ENCODE measurements at places on chromosomes 5 and 9. TPM values are rescaled to one million over a fixed set of nuclear protein-coding genes. Genes with fewer than 3 reads are reported as not detected.

GRCh38 chr9:125558453-125559092 is 148.4 kb downstream of the MAPKAP1 start:
- H3K4me1 ChIP-seq, result no peaks in the 10 kb centered on the region
- H3K36me3 ChIP-seq, result no peaks in the 10 kb centered on the region

DNA sequence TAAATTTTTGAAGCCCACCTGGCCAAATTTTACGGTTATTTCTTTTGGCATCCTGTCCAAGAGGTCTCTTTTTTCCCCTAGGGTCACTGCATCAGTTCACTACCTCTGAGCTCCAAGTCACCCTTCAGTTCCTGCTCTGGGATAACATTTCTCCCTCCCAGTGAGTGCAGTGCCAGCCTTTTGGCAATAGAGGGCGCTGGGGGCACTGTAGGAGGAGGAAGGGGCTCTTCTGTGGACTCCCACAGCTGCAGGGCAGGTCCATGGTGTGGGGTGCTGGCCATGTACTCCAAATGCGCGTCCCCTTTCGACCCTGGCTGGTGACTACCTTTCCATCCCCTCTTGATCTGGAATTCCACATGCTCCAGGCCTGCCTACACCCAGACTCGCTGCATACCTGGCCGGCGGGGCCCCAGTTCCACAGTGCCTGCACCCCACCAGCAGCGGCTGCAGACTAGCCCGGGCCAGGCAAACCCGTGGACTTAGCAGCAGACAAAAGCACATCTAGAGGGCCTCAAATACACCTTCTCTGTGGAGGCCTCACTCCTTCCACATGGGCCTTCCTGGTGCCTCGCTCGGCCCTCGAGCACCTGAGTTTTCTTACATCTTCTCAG is 20.3 kb upstream of the NINJ1 start:
- H3K27ac ChIP-seq, result no peak overlapping the region
- no peaks in the 10 kb centered on the region for H3K27me3 ChIP-seq
- H3K4me1 ChIP-seq, result no peaks in the 10 kb centered on the region
- no peak overlapping the region for H3K4me3 ChIP-seq

LECT2 gene
- total RNA-seq, result not detected

GRCh38 chr9:79588488-79589223 is 16.9 kb downstream of the TLE4 start:
- no peaks in the 10 kb centered on the region for H3K36me3 ChIP-seq
- no peak overlapping the region for H3K4me3 ChIP-seq
- peaks cover 21% of the 10 kb centered on the region for H3K4me1 ChIP-seq
- H3K27me3 ChIP-seq, result no peaks in the 10 kb centered on the region

CARD9 gene
- total RNA-seq, result 0.48 TPM

DNA sequence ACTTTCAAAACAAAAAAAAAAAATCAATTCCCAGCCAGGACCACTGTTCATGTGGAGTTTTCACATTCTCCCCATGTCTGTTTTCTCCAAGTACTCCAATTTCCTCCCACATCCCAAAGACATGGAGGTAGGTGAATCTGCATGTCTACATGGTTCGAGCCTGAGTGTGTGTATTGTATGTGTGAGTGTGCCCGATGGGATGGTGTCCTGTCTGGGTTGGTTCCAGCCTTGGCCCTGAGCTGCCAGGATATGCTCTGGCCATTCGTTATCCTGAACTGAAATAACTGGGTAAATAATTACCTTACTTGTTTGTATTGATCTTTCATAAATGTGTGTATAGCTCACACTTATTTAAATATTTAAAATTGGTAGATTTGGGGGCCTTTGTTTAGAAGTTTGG is 452.3 kb upstream of the RORB start:
- no peak overlapping the region for H3K4me3 ChIP-seq
- no peaks in the 10 kb centered on the region for H3K4me1 ChIP-seq
- no peaks in the 10 kb centered on the region for H3K27me3 ChIP-seq

EGFLAM gene
- total RNA-seq, result 6.1 TPM

IFNA21 gene
- not detected for total RNA-seq

DNA sequence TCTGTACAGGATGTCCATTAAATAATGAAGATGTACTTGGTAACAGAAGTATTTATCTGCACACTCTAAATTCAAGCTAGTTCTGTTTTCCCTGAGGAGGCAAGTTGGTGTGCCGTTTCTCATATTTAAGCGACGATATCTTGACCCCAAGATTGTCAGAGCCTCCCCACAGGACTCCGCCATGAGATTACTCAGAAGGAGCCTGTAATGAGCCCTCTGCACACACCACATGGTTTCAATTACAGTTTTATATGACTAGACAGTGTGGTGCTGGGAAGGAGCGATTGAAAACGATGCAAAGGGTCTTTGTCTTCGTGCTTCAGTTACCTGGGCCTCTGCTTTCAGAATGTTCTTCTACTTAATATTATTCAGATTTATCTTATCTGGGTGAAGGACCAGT is 840.4 kb upstream of the WWC1 start:
- no peaks in the 10 kb centered on the region for H3K4me1 ChIP-seq
- no peak overlapping the region for H3K4me3 ChIP-seq
- DNase-seq, result no peak
- no peaks in the 10 kb centered on the region for H3K36me3 ChIP-seq
- no peaks in the 10 kb centered on the region for H3K27me3 ChIP-seq

ADAMTS16 gene
- 8.0 TPM for total RNA-seq

DNA sequence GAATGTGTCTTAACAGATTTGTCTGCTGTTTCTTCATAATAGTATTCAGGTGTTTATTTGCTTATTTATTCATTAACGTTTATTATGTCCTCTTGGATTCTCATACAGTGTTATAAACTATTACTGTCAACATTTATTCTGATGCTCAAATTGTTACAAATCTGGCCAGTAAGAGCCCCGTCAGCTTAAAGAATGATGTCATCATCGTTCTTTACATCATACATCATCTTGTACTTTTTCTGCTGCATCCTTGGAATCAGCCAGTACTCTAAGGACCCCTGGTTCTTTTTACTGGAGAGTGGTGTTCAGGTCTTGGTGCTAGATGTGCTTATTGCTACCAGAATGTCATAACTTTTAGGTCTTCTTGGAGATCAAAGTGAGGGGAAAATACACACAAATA is 86.6 kb downstream of the SH3GL2 start:
- no peaks in the 10 kb centered on the region for H3K27me3 ChIP-seq
- no peak overlapping the region for H3K4me3 ChIP-seq
- H3K4me1 ChIP-seq, result no peaks in the 10 kb centered on the region
- no peak overlapping the region for H3K27ac ChIP-seq
- H3K36me3 ChIP-seq, result no peaks in the 10 kb centered on the region
- DNase-seq, result no peak

IQGAP2 gene
- total RNA-seq, result 16.3 TPM

PCDHB6 gene
- 0.34 TPM for total RNA-seq

BARX1 gene
- not detected for total RNA-seq

DNA sequence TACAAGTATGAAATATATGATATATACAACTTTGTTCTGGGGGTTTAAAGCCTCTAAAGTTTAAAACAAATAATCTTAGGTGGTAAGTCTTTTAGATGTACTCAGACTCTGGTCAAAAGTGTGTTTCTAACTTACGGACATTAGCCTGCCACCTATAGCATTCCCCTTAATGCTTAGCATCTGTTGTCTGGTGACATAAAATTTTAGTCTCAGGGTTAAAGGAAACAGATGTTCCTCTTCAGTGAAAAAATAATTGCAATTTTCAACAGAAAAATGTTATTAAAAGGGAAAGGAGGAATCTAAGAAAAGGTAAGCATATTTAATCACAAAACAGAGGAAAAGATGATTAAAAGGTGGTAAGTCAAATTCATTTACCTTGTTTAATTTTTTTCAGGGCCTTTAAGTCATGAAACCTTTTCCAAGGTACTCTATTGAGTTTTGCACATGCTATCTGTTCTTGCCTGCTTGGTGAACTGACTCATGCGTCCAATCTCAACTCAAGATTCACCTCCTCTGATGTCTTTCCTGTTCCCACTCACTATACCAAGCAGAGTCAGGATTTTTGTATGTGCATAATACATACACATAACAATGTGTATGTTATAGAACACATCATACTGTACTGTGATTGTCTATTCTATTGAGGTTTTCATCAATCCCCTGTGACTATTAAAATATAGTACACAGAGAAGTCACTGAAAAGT is 7.9 kb downstream of the TMEM167A start:
- H3K4me1 ChIP-seq, result no peaks in the 10 kb centered on the region
- H3K27ac ChIP-seq, result no peak overlapping the region
- H3K4me3 ChIP-seq, result no peak overlapping the region
- no peak for DNase-seq

- no peaks in the 10 kb centered on the region for H3K36me3 ChIP-seq
- H3K4me1 ChIP-seq, result peaks cover 27% of the 10 kb centered on the region
- DNase-seq, result peak; percentile 82
- H3K4me3 ChIP-seq, result peak overlapping the region; percentile 26
These were observed 68.1 kb upstream of the GGTA1 start for GRCh38 chr9:121567500-121568342.

DNA sequence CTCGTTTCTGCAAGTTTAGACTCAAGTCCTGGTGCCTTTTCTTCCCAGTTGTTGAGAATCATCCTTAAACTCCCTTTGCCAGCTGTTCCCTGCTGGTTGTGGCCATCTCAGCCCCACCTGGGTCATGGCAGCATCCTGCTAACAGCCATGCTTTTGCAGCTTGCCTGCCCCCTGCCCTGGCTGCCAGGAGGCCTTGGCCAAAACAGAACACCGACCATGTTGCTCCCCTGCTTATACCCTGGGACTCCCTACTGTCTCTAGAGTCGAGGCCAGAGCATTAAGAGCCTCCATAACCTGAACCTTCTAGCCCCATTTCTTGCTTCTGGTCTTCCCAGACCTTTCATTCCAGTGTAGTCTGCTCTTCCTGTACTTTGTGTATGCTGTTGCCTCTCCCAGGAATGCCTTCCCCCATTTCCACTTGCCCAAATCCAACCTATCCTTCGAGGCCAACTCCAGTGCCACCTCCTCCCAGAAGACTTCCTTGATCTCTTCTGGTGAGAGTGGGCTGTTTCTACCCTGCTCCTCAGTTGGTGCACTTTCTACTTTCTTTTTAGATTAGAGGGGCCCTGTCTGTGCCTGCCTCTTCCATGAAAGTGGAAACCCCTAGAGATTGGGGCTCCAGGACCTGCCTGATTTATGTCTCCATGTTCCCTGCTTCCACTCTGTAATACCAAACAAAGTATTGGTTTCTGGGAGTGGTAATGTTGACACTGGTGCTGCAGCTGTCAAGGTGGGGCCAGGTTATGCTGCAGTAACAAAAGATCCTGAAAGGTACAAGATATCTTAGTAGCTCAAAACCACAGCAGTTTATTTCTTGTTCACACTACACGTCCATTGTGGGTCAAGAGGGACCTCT is 88.2 kb downstream of the AMBP start:
- no peak overlapping the region for H3K4me3 ChIP-seq
- H3K27me3 ChIP-seq, result no peaks in the 10 kb centered on the region
- no peak for DNase-seq

DNA sequence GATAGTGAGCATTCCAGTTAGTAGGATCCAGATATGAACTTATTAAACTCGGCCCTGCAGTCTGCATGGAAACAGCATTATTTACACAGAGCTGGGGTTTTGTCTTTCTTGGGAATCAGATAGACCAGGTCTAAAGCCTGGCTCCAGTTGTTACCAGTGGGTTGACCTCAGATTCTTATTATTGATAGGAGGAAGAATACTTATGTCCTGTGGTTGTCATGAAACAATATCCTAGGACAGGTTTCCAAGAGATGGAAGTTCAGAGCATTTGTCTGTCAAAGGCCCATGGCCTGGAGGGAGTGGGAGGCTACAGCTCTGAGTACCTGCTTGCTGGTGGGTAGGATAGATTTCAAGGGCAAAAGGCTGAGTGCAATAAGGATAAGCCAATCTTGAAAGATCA is 129.2 kb downstream of the BOD1 start:
- H3K27ac ChIP-seq, result no peak overlapping the region
- H3K36me3 ChIP-seq, result no peaks in the 10 kb centered on the region
- no peak overlapping the region for H3K4me3 ChIP-seq
- H3K4me1 ChIP-seq, result no peaks in the 10 kb centered on the region
- no peaks in the 10 kb centered on the region for H3K27me3 ChIP-seq
- no peak for DNase-seq

TRAF1 gene
- 4.7 TPM for total RNA-seq

- no peak overlapping the region for H3K27ac ChIP-seq
- no peaks in the 10 kb centered on the region for H3K27me3 ChIP-seq
- no peak for DNase-seq
- no peak overlapping the region for H3K4me3 ChIP-seq
- H3K36me3 ChIP-seq, result no peaks in the 10 kb centered on the region
These were observed 1046.7 kb downstream of the CDH9 start for GRCh38 chr5:25991639-25992038.

DNA sequence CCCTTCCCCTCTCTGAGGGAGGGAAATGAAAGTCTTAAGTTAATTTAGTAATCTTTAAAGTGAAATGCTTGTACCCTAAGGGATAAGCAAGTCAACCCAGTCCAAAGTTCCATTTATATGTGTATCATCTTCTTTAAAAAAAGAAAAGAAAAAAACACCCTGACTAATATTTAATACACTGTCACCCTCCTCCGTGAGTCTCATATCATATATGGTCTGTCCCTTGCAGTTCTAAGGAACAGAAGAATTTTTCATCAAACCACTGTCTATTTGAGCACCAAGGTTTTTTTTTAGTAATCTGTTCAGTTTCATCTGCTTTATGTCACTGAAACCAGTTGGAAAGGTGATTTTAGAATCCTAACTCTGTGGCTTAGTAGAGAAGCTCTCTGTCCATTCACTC is 15.2 kb downstream of the TNIP1 start:
- H3K36me3 ChIP-seq, result no peaks in the 10 kb centered on the region
- no peak overlapping the region for H3K27ac ChIP-seq
- H3K4me1 ChIP-seq, result peaks cover 38% of the 10 kb centered on the region
- H3K27me3 ChIP-seq, result no peaks in the 10 kb centered on the region
- no peak overlapping the region for H3K4me3 ChIP-seq

DNA sequence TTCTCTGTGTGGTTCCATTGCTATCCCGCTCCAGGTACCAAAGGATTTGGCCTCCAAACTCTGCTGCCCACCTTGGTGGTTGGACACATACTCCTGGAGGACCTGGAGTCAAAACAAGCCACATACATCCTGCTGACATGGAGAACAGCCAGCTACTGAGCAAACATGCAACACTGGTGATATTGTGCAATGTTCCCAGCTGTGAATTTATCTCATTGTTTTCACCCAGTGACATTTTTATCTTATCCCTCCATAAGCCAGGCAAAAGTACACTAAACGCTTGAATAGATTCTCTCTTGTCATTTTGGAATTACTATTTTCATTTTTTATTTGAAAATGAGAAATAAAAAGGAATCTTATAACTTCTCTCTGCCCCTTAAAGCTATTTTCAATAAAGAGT is 11.1 kb upstream of the CTSL start:
- H3K36me3 ChIP-seq, result no peaks in the 10 kb centered on the region
- peak; percentile 60 for DNase-seq
- H3K27me3 ChIP-seq, result no peaks in the 10 kb centered on the region
- H3K27ac ChIP-seq, result no peak overlapping the region
- peaks cover 16% of the 10 kb centered on the region for H3K4me1 ChIP-seq

FNBP1 gene
- 37.4 TPM for total RNA-seq
